ENCODE measurements at places on chromosomes 2 and 18. TPM values are rescaled to one million over a fixed set of nuclear protein-coding genes. Genes with fewer than 3 reads are reported as not detected.

ALKAL2 gene
- total RNA-seq, result not detected

CAPN14 gene
- not detected for total RNA-seq

NTSR2 gene
- not detected for total RNA-seq

DSC2 gene
- total RNA-seq, result 17.6 TPM

HSBP1L1 gene
- 46.6 TPM for total RNA-seq

SLC19A3 gene
- not detected for total RNA-seq

ASB18 gene
- total RNA-seq, result not detected

TMEM198 gene
- total RNA-seq, result 6.3 TPM
